NCI-H1930 (cell line): ENCODE measurements at places on chromosomes 4 and X.

DNA sequence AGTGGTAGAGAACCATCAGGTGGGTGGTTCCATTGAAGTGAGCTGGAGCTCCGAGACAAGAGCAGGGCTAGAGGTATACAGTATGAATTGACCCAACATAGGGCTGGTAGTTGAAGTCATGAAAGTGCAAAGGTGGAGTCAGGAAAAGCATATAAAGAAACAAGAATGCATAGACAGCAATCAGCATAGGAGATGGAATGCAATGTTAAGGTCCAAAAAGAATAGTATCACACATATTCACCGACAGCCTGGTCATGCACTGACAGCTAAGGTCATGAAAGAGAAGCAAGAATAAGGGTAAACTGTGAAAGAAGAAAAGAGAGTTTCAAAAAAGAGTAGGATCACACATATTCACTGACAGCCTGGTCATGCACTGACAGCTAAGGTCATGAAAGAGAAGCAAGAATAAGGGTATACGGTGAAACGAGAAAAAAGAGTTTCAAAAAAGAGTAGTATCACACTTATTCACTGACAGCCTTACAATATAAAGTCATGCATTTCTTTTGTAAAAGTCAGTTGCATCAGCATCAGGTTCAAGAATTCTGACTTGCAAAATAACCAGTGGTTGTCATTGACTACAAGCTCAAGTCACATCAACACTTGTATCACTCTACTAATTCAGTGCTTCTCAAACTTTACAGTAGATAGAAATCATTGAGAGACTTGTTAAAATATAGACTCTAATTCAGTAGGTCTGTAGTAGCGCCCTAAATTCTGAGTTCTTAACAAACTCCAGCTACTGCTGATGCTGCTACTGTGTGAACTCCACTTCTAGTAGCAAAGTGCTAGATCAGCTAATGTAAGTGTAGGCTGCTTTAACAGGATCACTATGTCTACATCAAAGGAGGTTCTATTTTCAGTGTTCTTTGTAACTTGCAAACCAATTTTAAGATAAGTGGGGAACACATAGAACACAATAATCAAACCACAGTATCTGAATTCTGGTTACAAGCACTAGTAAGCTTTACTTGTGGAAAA, 221.9 kb downstream of the PDGFC start:
- no peak for DNase-seq

GRCh38 chr4:58871509-58871908, 1761.3 kb upstream of the IGFBP7 start:
- no peak for DNase-seq

DNA sequence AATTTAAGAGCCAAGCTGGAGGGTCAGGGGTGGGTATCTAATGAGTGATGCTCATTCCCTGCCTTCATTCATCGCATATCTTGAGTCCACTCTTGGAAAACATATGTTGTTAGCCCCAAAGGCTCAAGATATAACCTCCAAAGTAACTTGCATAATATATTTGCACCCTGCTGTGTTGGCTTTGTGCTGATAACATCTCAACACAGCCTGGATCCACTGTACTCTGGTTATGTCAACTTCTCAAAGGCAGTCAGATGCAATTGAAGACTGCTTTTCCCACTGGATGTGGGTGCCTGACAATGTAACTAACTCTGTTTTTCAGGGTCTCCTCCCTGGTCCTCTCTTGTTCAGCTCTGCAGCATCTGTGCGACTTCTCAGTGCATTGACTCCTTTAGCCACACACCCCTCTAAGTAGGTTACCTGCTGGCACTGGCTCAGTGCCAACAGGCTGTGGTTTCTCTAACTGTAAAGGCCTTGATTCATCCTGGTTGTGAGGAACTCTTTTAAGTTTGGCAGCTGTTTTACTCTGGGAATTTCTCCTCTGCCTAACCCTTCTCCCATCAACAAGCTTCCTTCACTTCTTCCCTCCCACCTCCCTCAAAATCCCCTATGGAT, 28.1 kb downstream of the SLC16A2 start:
- no peak for DNase-seq

- DNase-seq: no peak
Measured at GRCh38 chr4:46992338-46992737, 1.0 kb downstream of the GABRA4 start.

- DNase-seq: no peak
Measured at GRCh38 chr4:185246453-185246852, 37.1 kb downstream of the SNX25 start.

DNA sequence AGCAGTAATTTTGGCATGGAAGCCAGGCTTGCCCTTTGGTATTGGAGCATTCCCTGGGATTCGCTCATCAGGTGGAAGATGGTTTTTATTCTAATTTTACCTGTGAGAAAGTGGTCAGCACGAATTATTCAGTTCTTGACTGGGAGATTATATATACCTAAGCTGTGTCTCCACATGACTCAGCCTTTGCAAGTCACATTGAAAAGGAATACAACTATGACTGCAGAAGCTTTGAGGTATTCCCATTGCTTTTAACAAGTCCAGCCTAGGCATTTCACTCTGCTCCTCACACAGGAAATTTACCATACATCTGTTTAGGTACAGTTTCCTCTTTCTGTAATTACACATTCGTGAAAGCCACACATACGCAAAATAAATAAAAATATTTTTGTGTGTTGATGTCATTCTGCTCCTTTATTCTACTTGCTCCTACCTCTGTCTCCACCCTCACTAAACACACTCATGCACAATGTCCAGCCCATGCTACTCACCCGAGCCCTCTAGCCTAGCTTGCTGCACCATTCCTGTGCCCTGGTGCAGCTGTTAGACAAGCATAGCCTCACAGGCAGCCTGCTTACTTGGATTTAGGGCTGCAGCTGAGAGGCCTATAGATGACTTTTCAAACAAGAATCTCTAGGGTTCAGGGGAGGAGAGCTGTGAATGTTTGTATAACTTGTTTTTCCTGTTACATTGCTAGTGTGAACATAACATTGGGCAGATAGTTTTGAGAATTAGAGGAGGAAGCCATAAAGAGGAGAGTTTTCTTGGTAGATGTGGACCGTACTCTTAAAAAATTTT, 504.4 kb upstream of the FAT1 start:
- no peak for DNase-seq

- DNase-seq: no peak
Measured at GRCh38 chr4:166981847-166982246, 252.4 kb downstream of the SPOCK3 start.

DNA sequence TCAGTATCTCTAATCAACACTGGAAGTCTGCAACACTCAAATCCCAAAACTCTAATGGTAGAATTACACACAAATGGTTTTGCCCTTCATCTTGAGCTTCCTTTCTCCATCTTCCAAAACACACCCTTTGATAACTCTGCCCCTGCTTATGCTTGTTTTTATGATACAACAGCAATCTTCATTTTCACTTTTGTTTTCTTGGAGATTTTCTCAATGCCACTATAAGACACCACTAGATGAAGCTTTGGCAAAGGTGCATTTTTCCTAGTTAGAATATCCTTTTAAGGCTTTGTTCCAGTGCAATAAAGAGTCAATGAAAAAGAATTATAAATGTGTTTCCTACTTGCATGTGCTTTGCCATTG, 472.4 kb upstream of the NWD2 start:
- no peak for DNase-seq

- DNase-seq: peak; percentile 20
Measured at GRCh38 chr4:89482251-89482650, 174.7 kb upstream of the GPRIN3 start.
